PC-9 (cell line): ENCODE measurements at places on chromosomes 6 and 20.

- no peak for DNase-seq
These were observed 67.2 kb upstream of the TRAF3IP2 start for GRCh38 chr6:111672761-111673450.

GRCh38 chr6:168131464-168132415, 52.7 kb upstream of the FRMD1 start:
- no peak for DNase-seq

GRCh38 chr20:63239431-63239830, 3.7 kb downstream of the BIRC7 start:
- DNase-seq, result no peak

- no peak for DNase-seq
These were observed 227.5 kb upstream of the RAB32 start for GRCh38 chr6:146316175-146316495.

DNA sequence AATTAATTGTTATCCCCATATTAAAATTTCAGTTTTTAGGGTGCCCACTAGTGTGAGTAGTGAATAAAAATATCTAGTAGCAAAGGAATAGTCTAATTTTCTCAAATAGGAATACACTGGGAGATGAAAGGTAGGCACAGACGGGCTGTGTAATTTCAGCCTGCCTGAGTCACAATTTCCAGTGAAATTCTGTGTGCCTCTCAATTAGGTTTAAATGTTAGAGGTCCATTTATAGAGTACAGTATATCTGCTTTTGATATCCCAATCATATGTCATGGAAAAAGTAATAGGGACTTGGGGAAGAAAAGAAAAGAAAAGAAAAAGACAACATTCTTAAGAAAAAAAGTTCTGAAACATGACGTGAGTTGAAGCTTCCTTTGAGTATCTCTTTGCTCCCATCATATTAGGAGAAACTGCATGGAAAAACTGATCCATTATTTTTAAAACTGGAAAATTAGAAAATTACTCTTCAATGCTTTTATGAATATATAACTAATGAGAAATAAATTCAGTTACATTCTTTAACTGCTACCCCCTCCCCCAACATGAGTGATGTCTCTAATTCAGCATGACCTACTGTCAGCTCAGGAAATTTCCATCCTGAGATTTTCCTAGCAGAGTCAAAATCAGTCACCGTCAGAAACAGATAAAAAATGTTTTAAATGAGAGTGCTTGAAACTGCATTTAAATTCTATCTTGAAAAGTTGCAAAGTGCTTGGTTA, 473.8 kb upstream of the HSF2 start:
- no peak for DNase-seq

DNA sequence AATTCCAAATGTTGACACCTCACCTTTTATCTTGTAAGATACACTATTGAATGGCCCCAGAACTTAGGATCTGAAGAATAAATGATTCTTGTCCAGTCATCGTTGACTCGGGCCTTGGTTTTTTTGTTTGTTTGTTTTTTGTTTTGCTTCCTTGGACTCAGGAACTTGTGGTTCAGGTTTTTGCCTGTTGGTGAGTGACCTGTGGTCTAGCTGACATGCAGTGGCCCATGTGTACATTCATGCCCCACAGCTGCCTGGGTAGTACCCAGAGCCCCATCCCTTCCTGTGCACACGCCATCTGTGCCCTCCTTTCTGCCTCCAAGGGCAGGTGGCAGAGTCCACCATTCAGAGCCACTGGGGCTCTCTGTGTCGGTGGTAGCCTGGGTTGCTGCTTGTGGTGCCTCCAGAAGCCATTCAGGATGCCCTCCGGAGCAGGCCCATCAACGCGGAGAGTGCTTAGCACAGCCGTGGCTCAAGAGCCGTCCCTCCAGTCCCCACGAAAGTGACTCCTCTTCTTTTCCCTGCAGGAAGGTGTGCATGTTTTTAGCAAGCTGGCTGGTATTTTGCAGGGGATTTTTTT, 85.9 kb downstream of the SYNJ2 start:
- peak; percentile 34 for DNase-seq

- no peak for DNase-seq
These were observed 13.0 kb downstream of the PSMF1 start for GRCh38 chr20:1131354-1131753.

GRCh38 chr6:80126657-80127345, 20.3 kb downstream of the BCKDHB start:
- DNase-seq, result no peak

- no peak for DNase-seq
These were observed 3.4 kb downstream of the MICAL1 start for GRCh38 chr6:109452181-109452580.

DNA sequence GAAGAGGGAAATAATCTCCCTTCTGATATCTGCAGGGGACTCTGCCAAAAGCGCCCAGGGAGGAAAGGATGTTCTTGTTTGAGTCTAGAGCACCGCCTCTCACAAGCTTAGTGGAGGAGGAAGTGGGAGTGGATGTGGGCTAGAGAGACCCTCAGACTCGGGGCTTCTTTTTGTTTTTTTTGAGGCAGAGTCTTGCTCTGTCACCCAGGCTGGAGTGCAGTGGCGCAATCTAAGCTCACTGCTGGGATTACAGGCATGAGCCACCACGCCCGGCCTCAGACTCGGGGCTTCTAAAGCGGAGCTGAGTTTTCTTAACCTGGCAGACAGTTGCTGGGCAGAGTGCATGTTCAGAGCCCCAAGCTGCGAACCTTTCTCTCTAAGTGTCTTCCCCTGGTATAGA, 310.8 kb downstream of the BMP7 start:
- DNase-seq, result no peak

DNA sequence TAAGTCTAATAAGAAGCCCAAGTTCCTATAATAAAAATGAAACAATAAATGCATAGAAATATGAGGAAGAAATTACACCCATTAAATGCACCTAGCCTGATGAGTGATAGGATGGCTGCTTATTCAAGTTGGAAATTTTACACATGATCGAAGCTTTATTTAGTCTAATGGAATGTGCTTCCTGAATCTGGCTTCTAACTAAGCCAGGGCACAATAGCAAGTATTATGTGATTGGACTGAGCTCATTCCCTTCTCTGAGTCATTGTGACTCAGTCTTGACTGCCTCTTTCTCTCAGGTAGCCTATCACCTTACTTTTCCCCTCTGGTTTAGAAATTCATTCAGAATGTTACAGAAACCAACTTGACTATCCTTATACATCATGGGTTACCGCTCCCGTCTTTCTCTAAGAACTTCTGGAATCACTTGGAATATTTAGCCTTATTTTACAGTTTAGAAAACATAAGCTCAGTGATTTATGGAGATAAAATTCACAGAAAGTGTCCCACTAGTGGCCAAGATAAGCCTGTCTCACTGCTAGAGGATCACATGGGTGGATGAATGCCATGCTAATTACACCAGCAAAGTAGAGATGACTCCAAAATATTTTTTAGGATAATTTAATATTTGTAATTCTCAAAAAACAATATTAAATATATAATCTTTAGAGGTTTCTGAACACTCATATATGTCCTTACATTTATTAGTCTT, 505.3 kb upstream of the JAG1 start:
- DNase-seq, result peak; percentile 92

DNA sequence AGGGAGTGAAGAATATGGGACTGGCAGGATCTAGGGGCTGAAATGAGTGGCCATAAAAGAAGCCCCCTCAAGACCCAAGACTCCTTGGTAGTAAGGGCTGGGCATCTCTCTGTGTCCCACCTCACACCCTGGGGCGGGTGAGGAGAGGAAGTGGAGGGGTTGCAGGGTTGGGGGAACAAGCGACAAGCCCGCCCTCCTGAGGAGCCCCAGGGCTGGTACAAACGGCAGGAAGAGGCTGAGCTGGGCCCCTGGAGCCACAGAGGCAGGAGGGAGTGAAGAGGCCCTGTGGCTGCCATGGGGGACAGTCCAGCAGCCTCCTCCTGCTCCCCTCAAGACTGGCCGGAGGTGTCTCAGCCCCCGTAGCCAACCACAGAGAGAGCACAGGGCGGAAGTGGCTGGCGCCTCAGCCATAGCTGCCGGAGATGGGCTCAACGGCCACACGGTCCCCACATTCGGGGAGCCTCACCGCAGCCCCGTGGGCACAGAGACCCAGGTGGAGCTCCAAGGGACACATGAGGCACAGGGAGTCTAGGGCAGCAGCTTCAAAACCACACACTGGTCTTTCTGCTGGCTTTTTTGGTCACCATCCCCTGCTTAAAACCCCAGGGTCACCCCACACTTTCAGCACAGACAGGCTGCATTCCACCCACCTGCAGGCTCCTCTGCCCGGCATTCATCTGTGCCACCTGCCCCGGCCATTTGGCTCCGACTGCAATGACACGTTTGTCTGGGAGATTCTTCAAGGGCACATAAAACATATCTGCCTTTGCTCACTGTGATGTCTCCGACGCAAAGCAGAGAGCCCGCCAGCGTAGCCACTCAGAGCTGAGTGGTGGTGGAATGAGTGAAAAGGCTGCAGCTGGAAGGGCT, 524 bp downstream of the C20orf203 start:
- no peak for DNase-seq

DNA sequence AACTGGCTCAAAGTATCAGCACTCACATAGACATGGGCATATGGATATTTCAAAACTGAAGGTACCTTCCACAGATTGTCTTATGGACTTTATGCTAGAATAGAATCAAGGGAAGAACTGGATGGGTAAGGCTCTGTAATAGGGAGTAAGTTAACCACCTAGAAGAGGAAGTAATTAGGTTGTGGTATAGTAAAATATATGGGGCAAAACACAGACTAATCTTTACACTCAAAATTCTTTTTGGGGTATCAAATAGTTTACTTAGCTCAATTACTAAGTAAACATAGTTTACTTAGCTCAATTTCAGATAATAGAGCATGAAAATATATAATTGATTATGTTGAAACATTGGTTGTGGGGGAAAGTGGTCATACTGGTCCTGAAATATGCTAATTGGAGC, 94.2 kb upstream of the ATXN1 start:
- DNase-seq, result no peak

DNA sequence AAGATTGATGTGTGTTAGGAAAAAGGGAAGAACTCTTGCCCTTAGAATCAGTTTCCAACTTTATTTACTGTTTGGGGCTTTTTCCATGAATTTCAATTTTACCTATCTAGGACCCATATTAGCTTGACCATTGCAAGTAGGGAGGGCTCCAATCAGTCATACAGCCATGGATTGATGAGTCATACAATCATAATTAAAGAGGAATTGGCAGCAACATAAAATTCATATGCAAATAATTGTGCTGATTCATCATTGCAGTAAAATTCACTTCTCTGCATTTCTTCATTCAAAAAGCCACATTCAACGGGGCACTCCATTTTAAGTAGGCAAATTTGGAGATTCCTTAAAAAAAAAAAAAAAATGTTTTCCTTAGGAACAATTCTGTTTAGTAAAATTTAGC, 1016.4 kb downstream of the KIF16B start:
- DNase-seq, result no peak

- DNase-seq, result no peak
These were observed 26.4 kb upstream of the RFPL4B start for GRCh38 chr6:112320561-112321318.

- DNase-seq, result peak; percentile 55
These were observed 48.3 kb downstream of the PTPN1 start for GRCh38 chr20:50558483-50558925.

DNA sequence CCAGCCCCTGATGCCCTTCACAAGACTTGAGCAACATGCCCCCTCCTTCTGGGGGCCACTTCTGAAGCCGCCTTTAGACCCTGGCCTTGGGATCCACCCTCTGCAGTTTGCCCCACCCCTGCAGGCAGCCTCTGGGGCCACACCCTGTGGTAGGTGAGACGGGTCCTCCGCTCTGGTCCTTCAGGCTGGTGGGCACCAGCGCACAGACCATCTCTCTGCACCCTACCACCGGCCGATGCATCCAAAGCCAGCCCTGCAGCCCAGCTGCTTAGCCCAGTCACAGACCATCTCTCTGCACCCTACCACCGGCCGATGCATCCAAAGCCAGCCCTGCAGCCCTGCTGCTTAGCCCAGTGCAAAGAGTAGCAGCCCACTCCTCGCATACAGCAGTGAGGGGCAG, 159.3 kb upstream of the ECI2 start:
- DNase-seq, result no peak

- DNase-seq, result no peak
These were observed 86.3 kb downstream of the GMPR start for GRCh38 chr6:16324606-16325225.

- no peak for DNase-seq
These were observed 26.9 kb downstream of the ARMC2 start for GRCh38 chr6:108875161-108875555.

- DNase-seq, result no peak
These were observed 109.1 kb upstream of the ENPP5 start for GRCh38 chr6:46279874-46280273.
